NAMALWA (cell line): ENCODE measurements at places on chromosomes 12 and 14.

- DNase-seq: no peak
Measured at GRCh38 chr12:123686636-123687190, 15.8 kb downstream of the TCTN2 start.

DNA sequence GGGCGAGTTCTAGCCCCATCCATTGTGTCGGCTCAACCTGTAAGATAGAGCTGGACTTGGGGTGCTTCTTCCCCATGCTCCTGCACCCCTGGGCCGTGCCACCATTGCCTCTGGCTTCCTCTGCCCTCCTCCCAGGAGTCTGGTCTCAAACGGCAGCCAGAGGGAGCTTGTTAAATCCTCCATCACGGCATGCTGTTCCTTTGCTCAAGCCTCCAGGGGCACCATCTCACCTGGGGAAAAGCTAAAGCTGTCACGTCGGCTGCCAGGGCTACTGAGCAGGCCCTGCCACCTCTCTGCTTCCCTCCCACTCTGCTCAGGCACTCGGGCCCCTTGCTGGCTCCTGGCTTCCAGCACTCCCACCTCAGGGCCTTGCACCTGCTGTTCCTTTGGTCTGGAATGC is 140.4 kb downstream of the RBM19 start:
- DNase-seq: no peak

- no peak for DNase-seq
Measured at GRCh38 chr12:96329018-96329417, 71.2 kb downstream of the CDK17 start.

DNA sequence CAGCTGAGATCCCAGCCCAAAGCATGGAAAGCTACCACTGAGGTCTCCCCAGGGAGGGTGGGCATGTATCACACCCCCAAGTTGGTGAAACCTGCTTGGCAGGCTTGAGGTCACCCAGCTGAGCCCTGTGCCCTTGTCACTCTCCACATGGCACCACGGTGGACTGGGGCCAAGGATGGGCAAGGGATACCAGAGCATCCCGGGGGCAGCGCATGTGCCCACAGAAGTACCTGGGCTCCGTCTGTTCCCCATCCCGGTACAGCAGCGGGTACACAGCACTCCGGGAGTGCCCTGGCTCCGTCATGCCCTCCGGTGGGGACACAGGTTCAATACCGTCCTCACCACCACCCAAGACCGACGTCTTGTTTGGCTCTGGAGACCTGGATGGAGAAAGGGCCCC is 38.0 kb downstream of the RFLNA start:
- no peak for DNase-seq

GRCh38 chr12:30835216-30835615 is 80.5 kb upstream of the CAPRIN2 start:
- DNase-seq: no peak

DNA sequence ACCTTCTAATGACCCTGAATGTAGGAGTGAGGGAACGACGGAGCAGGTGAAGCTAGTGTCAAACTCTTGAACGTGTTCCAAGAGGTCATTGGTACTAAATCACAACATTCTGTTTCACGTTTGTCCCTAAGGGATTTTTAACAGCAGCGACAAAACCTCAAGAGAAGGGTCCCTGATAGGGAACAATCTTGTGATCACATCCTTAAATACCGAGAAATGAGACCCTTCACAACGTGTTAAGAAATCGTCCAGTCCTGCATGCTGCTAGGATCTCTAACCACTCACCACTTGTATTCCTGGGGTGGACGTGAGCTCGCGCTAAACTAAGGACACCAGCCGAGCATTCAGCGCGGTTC is 134.1 kb upstream of the KRAS start:
- DNase-seq: no peak

DNA sequence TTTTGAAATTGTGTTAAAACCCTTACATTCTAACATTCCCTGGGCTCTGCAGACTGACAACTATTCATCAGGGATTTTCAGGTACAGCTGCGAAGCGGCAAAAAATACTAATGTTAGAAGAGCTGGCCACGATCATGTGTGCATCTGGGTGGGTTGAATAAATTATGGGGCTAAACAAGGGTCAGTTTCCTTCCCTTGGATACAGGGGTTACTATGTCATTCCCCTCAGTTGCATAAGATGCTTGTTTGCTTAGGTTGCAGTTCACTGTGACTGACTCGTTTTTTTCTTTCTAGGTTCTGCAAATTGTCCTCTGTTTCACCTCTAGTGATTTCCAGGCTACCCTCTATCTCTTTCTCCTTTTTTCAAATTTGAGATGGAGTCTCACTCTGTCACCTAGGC is 58.1 kb upstream of the GRIP1 start:
- no peak for DNase-seq

DNA sequence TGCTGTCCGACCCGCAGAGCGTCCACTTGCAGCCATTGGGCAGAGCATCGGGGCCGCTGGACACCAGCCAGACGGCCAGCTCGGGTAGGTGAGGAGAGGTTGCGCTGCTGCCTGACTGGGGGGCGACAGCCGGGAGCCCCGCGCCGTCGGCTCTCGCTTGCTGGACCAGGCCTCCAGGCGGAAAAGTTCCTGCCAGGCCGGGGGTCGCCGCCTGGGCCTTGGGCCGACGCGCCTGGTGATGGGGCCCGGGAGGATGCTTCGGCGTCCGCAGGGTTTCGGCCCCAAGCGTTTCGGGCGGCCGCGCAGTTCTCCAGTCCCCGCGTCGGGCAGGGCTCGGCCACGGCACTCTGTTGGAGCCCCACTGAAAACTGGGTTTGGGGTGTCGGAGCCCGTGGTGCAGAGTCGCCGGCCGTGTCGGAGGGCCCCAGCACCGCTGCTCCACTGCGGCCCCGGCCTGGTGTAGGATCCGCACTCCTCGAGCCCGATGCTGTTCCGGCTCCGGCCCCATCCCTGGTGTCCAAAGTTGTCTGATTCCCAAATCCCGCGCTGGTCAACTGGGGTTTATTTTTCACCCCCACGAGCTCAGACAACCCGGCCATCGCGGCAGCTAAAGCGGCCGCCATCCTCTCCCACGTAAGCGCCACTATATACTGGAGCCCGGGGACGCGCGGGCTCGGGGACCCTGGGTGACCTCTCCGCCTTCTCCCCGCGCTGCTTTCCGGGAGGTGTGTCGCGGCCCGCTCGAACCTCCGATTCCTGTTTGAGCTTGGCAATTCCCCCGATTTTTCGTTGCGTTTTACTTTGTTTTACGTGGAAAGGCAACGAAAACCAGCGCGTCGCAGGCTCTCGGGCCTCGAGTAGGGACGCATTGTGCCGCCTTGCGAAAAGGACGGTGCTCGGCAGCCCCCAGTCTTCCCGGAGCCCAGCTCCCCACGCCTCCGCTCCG is 872 bp downstream of the VSX2 start:
- no peak for DNase-seq

DNA sequence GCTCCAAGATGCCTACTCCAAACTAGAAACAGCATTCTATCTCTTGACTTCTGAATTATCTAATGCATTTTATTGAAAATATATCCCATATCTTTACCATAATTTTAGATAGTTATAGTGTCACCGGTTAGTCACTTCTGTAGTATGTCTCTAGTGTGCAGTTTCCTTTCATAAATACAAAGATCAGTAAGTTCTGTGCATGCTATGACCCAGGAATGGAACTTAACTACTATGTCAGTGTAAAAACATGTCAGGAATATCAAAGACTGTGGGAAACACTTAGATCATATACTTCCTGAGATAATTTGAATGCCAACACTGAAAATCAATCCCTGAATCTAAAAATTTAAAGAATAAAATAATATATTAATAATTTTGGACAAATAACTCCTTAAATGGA is 237.6 kb downstream of the ATXN7L3B start:
- no peak for DNase-seq

GRCh38 chr12:96205908-96206307 is 11.7 kb downstream of the ELK3 start:
- no peak for DNase-seq

- peak; percentile 44 for DNase-seq
Measured at GRCh38 chr12:51923506-51924365, 16.4 kb downstream of the ACVRL1 start.

GRCh38 chr12:93680006-93680405 is 2.8 kb downstream of the CRADD start:
- no peak for DNase-seq

DNA sequence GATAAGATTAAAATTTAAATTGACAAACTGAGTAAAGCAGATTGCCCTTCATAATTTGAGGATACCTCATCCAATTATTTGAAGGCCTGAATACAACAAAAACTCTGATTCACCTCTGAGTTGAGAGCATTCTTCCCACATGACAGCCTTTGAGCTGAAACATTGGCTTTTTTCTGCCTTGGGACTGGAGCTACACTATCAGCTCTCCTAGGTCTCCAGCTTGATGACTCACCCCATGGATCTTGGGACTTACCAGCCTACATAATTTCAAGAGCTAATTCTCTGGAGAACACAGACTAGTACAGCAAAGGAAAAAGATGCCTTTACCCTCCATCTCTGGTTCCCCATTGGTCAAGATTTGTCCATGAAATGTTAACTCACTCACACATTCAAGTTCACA is 555.1 kb downstream of the FOXG1 start:
- no peak for DNase-seq

- no peak for DNase-seq
Measured at GRCh38 chr14:81222691-81223090, 1.9 kb upstream of the GTF2A1 start.

GRCh38 chr14:65281991-65282895 is 130.3 kb upstream of the FUT8 start:
- DNase-seq: peak; percentile 13

- no peak for DNase-seq
Measured at GRCh38 chr12:92648242-92649031, 54.4 kb upstream of the PLEKHG7 start.

- no peak for DNase-seq
Measured at GRCh38 chr14:102417001-102417431, 54.3 kb downstream of the TECPR2 start.

GRCh38 chr14:52400846-52401245 is 86.7 kb downstream of the PTGER2 start:
- no peak for DNase-seq

GRCh38 chr14:68676511-68676943 is 116.3 kb downstream of the ZFP36L1 start:
- DNase-seq: no peak

GRCh38 chr12:89345830-89346740 is 6.2 kb downstream of the DUSP6 start:
- peak; percentile 96 for DNase-seq

- no peak for DNase-seq
Measured at GRCh38 chr12:3964439-3964838, 91.2 kb upstream of the PARP11 start.

GRCh38 chr14:92885279-92886061 is 37.5 kb upstream of the CHGA start:
- no peak for DNase-seq

DNA sequence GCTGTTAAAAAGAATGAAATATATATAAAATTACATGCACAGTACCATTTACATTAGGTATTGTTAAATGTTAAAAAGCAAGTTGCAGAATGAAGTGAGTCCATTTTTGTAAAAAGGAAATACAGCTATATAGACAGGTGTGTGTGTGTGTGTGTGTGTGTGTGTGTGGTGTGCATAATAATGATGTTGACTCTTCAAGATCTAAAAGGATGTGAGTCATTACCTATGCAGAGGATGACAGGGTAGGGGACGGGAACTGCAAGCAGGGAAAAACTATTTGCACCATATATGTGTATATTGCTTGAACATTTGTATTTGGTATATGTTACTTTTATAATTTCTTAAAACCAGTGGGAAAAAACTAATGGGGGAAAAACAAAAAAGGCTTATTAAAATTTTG is 3.1 kb downstream of the C14orf39 start:
- no peak for DNase-seq

DNA sequence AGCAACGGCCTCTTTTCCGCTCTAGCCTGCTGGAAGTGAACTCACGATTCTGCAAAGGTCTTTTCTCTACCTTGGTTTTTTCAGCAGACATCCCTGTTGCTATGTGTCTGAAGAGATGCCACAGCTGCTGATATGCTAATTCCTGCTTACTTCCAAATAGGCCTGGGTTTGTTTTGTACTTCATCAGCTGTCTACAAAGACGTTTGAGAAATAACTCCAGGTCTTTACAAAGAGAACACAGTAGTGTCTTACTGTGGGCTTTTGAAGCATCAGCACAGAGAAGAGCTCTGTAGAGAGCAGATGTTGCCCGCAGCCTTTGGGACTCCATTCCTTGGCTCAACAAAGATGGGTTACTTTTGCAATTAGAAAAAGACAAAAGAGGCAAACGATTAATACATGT is 1366.5 kb downstream of the AACS start:
- no peak for DNase-seq

DNA sequence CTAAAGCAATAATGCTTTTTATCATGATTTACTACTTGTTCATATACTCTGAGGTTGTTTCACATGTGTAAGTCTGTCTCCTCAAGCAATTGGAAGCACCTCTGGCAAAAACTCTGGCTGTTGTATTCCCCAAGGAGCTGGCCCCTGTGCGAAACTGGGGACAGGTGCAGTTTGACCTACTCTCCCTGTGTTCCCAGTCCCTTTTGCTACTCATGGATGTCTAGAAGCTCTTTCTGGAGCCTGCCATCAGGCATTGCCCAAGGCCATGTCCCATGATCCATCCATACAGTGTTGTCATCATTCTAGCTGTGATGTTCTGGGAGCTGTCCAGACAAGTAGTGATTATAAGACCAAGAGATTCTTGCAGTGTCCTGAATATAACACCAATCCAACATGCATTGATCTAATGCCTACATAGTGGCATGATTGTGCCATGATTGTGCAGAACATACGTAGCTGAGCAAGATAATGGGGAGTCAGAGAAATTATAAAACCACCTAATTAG is 14.9 kb downstream of the AKAP6 start:
- DNase-seq: no peak

- no peak for DNase-seq
Measured at GRCh38 chr14:96806836-96807235, 9.7 kb downstream of the VRK1 start.
